ENCODE measurements at places on chromosomes 12 and 14. TPM values are rescaled to one million over a fixed set of nuclear protein-coding genes. Genes with fewer than 3 reads are reported as not detected.

ANKLE2 gene
- 95.5 TPM for total RNA-seq

- DNase-seq: peak; percentile 68
These were observed 26.4 kb downstream of the TESPA1 start for GRCh38 chr12:54958048-54958658.

- no peak for DNase-seq
These were observed 76.7 kb downstream of the TBK1 start for GRCh38 chr12:64528616-64529015.

DNA sequence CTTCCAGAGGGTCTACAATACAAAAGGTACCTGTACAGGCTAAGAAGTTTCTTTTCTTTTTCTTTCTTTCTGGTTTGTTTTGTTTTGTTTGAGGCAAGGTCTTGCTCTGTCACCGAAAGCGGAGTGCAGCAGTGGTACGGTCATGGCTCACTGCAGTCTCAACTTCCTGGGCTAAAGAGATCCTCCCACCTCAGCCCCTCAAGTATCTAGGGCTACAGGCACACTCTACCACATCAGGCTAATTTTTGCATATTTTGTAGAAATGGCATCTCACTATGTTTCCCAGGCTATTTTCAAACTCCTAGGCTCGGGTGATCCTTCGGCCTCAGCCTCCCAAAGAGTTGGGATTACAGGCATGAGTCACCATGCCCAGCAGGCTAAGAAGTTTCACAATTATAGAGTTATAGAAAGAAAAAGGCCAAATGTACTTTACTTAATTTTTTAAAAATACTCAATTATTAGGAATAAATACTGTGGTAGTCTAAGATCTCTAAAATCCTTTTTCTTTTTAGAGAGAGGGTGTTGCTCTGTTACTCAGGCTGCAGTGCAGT lies 3.0 kb upstream of the PIGH start:
- DNase-seq: no peak

ACSM4 gene
- total RNA-seq: not detected

DNA sequence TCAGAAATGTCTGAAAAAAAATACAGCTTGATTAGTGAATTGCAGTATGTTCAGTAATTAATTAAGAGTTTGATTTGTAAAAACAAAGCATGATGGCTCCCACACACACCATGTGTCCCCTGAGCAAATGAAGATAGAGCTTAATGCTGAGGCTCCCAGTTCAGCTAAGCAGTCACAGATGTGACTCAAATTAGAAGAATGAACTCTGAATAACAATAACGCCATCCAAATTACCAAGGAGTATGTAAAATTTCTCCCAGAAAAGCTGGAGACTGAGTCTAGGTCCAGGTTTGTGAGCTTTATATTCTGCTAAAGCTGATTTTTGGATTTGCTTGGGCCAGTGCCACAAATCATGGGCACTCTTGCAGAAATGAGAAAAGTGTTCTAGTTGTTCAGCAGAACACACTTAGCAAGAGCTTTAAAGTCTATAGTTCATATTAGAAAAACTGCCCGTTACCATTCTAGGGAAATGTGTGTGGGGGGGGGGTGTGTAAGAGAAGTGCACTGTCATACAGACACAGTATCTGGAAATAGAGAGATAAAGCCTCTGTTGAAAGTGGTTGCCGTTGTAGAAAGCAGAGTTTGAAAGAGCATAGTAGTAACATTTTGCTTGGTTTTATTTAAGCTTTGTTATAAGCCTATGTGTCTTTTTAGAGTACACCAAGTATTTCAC lies 253.1 kb downstream of the BCAT1 start:
- no peak for DNase-seq

Measured in activated CD4-positive, alpha-beta T cell treated with anti-CD3 and anti-CD28 coated beads, Interleukin-2, amount 10 ng/mL, durations not matched to agents 7 days and 5 days (primary cell).